ENCODE measurements at places on chromosomes 16 and 17.

DNA sequence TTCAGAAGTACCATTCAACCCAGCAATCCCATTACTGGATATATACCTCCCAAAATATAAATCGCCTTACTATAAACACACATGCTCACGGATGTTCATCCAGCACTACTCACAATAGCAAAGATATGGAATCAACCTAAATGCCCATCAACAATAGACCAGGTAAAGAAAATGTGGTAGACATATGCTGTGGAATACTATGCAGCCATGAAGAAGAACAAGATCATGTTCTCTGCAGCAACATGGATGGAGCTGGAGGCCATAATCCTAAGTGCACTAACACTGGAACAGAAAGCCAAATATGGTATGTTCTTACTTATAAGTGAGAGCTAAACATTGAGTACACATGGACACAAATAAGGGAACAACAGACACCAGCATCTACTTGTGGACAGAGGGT is 7.8 kb downstream of the ALOX15 start:
- no peak for DNase-seq

DNA sequence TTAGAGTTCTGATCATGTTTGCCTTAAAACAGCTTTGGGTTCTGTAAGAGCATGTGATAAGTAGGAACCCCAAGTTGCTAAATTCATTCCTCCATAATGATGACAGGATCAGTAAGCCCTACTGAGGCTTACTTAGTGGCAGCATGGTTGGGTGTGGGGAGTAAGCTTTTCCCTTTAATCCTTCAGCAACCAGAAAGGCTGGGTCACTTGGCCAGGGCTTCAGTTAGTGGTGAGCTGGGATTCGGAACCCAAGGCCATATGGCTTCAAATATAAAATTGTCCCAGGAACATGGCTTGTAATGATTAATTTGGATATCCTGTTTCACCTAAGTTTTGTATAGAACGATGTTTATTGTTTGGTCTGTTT is 850 bp downstream of the GINS3 start:
- DNase-seq, result no peak

- DNase-seq, result no peak
These were observed at the start of the genes C16orf86 and ENKD1 for GRCh38 chr16:67666559-67667452. Gene C16orf86 (plus strand): TSS chr16:67666814. CDS start chr16:67666971, 157 bp downstream. Gene ENKD1 (minus strand): TSS chr16:67666750. CDS start chr16:67666442, 308 bp downstream.

- DNase-seq, result no peak
These were observed 1.4 kb downstream of the PYDC1 start for GRCh38 chr16:31215287-31216162.

DNA sequence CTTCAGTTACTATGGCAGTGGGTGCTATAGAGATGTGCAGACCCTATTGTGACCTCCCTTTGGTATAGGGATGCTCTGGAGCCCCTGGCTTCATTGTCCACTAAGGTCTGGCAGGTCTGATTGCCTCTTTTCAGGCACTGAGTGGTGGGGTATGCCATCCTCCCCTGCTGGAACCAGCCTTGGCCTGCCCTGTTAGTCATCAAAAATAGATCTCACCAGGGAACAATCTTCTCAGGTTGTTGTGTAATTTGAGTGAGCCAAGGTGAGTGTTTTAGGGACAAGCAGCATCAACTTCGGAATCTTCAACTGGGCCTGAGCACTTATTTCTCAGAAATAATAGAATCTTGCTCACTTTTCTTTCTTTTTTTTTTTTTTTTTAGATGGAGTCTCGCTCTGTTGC is 19.6 kb downstream of the HMOX2 start:
- no peak for DNase-seq

DNA sequence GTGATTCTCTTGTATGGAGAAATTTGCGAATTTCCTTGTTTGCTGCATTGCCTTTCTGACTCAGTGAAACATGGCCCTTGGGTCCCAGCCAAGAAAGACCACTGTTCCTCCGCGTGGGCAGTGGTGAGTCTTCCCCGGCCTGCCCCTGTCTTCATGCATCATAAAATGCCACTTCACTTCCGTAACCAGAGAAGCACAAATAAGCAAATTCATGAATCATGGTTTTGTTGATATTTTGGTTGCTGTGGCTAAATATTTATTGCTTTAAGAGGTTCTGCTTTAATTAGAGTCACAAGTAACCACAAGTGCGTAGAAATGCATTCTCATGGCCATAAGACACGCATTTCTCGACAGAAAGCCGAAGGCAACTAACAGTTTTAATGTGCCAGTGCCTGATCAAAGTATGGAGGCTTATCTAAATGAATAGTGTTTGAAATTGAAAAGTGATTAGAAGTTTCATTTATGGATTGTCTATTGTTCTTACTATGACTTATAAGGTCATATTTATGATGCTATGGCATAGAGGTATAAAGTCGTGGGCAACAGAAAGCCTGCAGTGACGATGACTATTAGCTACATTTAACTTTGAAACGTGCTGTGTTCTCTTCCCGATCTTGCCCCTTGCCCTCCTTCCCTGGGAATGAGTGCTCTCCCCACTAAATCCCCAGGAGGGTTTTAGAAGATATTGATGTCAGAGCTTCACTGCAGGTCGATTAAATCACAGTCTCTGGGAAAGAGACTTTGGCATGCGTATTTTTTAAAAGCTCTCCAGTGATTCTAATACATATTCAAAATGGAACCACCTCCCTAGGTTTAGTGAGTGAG is 76.0 kb downstream of the WIPI1 start:
- peak; percentile 13 for DNase-seq

DNA sequence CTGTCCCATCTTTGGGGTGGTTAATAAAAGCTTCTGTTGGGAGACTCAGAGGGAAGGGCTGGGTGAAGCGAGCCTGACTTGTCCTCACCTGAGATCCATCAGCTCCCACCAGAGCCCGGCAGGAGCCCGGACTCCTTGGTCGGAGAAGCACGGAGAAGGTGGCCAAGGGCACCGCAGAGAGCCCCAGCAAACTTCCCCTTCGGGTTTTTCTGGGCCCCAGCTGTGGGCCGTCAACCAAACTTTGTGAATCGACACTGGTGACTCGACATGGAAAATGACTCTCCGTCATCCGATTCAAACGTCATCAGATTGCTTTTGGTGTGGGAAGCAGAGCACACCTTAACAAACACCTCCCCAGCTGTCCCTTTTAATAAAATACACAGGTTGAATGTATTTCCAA is 21.4 kb downstream of the ENPP7 start:
- DNase-seq, result no peak

GRCh38 chr17:70379945-70380344 is 210.6 kb downstream of the KCNJ2 start:
- no peak for DNase-seq

DNA sequence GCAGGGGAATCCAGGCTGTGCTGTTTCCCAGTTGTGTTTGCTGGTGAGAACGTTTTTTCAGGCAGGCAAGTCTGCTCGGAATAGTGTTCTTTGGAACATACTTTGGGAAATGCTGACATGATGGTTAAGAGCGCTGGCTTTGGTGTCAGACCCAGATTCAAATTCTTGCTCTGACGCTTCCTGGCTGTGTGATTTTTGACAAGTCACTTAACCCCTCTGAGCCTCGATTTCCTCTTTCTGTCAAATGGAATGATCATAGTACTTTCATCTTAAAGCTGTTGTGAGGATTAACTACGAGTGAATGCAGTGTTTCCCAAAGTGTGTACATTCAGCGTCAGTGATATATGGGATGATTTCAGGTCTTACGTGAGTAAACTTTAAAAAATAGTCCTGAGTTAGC is 4.8 kb downstream of the FBRS start:
- no peak for DNase-seq

GRCh38 chr17:13209081-13209480 is 191.3 kb upstream of the ELAC2 start:
- no peak for DNase-seq

GRCh38 chr16:87464691-87465300 is 28.0 kb downstream of the ZCCHC14 start:
- DNase-seq, result peak; percentile 79

DNA sequence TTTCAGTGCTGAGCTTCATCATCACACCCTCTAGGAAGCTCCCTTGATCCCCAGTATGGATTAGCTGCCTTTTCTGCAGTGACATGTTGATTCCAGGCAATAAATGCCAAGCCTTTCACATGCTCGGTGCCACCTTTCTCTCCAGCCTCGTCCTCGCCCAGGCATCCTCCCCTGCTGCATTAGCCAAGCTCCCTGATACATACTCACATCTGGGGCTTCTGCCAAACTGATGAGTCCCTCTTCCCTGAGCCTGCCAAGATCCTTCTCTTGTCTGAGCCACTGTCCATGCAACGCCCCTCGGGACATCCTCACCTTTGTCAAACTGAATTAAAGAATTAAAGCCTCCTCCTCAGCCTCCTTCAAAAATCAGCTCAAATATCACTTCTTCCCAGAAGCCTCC is 538.5 kb upstream of the CDH11 start:
- DNase-seq, result no peak

GRCh38 chr16:14476183-14476582 is 153.9 kb downstream of the PARN start:
- DNase-seq, result no peak

GRCh38 chr17:74332763-74333283 is 6.8 kb downstream of the KIF19 start:
- DNase-seq, result no peak

- no peak for DNase-seq
These were observed 80.3 kb downstream of the ARHGAP23 start for GRCh38 chr17:38508570-38508950.

GRCh38 chr17:31431852-31432658 is 40.6 kb downstream of the RAB11FIP4 start:
- no peak for DNase-seq

DNA sequence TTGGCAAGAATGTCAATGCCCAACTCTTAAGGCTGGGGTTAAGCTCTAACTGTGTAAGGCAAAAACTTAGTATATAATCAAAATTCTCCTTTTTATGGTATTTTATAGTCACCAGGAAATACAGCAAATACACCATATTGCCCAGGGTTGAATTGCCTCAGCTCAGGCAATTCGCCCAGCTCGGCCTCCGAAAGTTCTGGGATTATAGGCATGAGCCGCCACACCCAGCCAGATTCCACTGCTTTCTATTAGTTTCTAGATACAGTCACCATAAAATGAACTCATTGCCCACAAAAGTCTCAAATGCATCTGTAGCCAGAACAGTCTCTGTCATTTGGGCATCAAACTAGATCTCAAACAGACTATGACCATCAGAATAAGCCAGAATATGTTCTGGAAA is 238.7 kb upstream of the TOX3 start:
- DNase-seq, result no peak

DNA sequence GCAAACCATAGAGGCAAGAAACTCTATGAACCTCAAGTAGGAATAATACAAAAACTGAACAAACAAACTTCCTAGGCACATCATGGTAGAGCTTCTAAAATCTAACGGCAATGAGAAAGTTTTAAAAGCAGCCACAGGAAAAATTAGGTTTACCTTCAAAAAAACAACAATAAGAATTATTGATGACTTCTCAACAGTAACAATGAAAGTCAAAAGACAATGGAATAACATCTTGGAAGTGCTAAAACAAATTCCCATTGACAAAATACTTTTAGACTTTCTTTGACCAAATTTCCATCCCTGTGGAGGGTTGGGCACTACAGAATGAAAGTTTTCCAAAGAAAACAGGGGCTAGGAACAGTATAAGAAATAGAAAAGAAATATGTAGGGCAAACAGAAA is 222.9 kb upstream of the ERCC4 start:
- DNase-seq, result no peak

- no peak for DNase-seq
These were observed 15.3 kb downstream of the LCMT1 start for GRCh38 chr16:25126820-25127232.

GRCh38 chr16:87465306-87465705 is 27.5 kb downstream of the ZCCHC14 start:
- DNase-seq, result peak; percentile 53

GRCh38 chr17:61196799-61197198 is 202.8 kb upstream of the TBX2 start:
- DNase-seq, result no peak

DNA sequence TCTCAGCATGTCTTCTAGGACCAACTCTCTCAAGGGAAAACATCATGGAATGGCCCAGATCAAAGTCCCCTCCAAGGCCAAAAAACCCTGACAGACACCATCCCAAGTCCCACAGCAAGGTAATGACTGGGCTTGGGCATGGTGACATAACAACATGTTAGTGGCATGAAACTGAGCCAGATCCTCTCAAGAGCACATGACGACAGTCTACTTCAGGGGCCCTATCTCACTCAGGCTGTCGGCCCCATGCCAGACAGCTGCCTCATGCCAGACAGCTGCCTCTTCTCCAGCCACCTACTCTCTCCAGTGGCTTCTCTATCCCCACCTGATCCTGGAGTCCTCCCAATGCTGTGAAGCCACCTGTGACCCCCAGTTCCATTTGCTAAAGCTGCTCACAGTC is 18.4 kb downstream of the HSD11B2 start:
- no peak for DNase-seq

- DNase-seq, result no peak
These were observed 14.2 kb downstream of the RNF112 start for GRCh38 chr17:19424934-19425868.

GRCh38 chr17:45770632-45771270 is 13.4 kb upstream of the CRHR1 start:
- no peak for DNase-seq

DNA sequence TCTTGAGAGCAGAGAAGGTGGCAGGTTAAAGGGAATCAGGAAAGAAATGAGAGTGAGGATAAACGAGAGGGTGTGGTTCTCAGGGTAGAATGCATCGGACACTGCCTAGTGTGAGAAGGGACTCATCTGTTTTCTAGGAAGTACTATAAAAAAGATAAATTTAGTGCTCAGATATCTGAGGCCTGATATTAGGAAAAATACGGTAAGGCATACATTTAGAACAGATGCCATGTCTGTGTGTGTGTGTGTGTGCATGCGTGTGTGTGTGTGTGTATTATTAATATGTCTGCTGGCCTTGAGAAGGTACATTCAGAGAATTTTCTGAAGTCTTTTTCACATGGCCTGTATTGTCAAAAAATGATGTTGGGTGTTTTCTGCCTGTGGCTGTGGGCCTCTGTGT is 414.8 kb downstream of the MAF start:
- DNase-seq, result no peak

DNA sequence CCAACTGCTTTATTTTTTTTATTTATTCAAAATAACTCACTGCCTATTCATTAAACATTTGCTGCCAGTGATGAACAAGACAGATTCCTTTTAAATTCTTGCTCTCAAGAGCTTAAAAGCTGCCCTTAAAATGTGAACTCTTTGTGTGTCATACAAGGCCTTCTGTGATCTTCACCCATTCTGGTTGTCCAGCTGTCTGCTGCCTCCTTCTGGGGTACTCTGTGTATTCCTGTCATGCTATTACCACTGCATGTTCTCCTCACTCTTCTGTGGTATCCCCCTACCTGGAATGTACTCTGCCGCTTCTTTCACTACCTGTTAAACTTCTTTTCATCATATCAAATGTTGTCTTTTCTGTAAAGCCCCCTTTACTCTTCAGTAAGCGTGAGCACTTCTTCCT is 165.8 kb downstream of the CHD9 start:
- no peak for DNase-seq

- DNase-seq, result no peak
These were observed 105.7 kb downstream of the C17orf67 start for GRCh38 chr17:56727876-56728617.

Measured in thoracic aorta (tissue), 2 donors.